ENCODE measurements at places on chromosomes 12 and 14.

DNA sequence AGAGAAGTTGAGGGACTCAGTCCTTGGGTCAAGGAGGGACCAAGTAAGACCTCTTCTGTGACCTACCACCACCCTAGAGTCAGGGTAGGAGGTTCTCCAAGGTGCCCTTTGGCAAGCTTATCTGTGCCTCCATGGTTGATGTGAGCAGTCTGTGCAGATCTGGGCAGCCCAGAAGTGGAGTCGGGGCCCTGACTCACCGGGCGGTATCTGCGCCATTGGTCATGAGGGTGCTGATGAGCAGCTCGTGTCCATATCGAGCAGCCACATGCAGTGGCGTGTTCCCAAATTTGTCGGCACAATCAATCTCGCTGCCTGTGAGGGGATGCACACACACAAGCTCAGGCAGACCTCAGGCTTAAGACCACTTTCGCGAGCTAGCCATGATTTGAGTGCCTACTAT lies 5.1 kb downstream of the ANKRD52 start:
- DNase-seq: no peak

DNA sequence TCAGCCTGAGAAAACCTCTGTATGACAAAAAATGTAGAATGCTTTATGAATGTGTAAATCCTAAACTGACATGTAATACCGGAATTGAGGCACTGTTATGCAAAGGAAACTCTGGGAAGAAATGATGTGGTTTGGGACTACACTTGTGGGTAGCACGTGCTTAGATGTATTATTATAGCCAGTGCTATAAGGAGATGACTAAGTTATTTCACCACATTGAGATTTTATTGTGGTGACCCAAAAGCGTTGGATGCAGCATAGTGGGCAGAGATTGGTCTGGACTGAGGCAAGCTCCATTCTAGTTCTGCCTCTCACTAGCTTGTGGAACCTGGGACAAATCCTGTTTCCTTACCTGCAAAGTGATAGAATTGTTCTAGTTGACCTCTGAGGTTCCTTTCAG lies 172.2 kb downstream of the SNAPC1 start:
- DNase-seq: no peak

GRCh38 chr14:77554207-77554606 lies 55.6 kb upstream of the ISM2 start:
- DNase-seq: no peak

DNA sequence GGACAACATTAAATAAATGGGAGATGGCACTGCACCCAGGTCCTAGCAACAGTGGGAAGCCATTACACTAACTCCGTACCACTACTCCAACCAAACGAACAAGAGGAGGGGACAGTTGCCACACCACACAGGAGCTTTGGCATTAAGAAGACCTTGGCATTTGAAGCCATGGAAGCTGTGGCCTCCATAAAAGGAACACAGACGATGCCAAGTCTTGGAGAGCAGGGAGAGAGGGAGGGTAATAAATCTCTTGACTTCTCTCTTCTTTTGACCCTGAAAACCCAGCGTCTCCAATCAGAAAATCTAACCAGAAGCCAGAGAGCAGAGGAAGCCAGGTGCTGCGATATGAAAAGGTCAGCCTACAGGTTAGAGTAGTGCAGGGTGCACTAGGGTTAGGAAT lies 338.8 kb upstream of the TMEM132C start:
- DNase-seq: no peak

GRCh38 chr12:25494926-25495325 lies 58.2 kb downstream of the LMNTD1 start:
- DNase-seq: no peak

DNA sequence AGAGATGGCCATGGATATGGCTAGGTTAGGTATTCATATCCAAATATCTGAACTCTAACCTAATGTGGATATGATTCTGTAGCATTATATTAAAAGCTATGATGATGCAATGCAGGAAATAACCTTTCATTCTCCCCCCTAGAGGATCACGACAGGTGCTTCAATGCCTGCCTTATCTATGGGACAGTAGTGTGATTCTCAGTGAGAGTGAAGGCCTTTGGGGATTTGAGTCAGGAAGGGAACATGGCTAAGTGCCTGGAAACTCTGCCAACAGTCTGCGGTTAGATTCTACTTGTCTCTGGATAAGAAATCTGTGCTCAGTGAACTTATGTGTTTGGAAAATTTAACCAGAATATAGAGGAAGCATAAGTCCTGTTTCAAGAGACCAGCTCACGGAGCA lies 81.8 kb downstream of the SLC38A1 start:
- DNase-seq: no peak

DNA sequence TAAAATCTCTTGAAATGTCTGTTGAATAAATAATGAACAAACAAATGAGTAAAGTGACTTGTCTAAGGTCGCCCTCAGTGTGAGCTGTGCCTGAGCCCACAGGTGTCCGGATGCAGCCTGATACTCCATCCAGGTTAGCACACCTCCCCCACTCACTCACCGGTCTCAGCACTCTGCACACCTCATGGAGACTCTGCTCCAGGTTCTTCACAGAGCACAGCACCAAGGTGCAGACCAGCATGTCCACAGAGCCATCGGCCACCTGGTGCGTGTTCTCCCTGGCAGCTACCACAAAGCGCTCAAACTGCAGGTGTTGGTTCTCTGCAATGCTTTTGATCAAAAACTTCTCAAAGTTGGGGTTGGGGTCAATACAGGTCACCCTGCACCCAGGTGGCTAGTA lies 4.1 kb upstream of the KRT7 start:
- DNase-seq: no peak
